ENCODE measurements at places on chromosomes 5 and 9.

GRCh38 chr9:36858805-36859375 lies 175.2 kb downstream of the PAX5 start:
- DNase-seq, result no peak

- peak; percentile 19 for DNase-seq
Observed at GRCh38 chr9:131590449-131590848, 45.1 kb downstream of the PRRT1B start.

- DNase-seq, result no peak
Observed at GRCh38 chr9:130899051-130899748, 2.6 kb upstream of the QRFP start.

DNA sequence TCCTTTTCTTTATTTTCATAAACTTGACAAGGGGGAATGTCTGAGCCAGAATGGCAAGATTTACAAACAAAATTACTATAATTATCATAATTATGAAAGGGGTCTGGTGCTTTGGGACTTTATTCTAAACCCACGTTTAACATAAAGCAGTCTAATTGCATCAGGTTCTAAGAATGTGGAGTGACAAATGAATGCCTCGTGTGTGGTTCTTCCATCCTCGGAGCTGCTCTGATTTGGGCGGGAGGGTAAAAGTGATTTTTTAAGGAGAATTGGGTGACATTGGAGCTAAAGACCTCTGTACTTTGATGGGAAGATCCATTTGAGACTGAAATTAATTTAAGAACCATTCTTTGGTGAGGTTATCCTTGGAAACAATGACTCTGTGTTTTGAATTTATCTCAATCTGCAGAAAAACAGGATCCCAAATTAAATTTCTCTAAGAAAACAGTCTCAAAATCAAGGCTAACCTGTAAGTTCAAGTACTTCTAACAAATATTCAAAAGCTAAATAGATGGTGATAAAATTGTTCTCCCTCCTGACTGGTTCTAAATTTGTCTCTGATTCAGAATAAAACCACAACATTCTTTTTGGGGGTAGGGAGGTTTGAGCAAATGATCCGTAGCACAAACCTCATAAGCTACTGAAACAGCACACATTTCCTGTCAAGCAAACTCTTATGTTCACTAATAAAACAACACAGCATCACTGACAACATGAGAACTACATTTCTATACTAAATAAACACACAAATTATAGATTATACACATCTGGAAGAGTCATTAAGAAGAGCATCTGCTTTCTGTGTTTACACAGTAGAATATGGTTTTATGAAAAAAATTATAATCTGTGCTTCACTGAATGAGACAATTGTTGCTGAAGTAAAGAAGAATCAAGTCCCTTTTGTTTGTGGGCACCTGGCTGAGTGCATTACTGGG lies 85.5 kb downstream of the DCP2 start:
- DNase-seq, result no peak

DNA sequence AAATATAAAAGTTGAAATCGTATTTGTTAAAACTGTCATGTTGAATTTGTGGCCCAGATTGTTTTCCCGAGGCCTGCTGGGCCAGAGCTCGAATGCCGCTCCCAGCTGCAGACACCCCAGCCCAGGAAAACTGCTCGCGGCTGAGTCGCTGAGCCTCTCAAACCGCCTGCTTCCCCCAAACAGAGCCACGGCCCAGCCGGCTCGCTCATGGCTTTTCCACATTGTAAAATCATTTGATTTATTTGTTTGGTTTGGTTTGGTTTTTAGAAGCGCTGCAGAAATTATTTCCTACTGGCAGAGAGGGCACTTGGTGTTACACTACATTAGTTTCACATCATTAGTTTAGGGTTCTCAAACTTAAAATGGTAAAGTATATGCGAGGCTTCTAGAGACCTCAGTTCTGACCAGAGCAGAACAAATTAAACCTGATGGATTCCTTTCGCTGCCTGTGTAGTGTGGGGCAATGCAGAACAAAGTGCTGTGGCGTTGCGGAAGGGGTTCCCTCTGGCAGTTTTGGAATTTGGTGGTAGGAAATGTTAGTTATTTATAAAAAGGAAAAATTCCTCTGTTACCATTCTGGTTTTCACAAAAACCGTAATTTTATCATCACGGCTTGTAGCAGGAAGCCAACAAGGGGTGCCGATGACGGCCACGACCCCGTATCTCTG lies 156.5 kb upstream of the PITX1 start:
- DNase-seq, result no peak

DNA sequence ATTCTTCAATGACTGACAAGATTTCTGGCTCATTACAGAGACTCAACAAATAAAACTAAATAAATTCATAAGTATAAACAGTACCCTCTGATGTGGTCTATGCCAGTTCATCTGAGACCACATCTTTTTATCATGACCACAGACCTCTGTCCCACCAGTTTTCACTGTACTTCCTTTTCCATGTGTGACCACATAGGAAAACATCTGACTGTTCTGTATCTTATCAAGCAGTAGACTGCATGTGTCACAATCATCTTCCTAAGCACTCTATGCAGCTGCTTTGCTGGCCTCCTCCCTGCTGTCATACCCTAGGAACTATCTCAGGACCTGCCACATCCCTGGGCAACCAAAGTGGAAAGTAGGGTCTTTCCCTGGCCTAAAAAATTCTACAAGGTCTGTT lies 205.0 kb upstream of the ZNF462 start:
- no peak for DNase-seq

DNA sequence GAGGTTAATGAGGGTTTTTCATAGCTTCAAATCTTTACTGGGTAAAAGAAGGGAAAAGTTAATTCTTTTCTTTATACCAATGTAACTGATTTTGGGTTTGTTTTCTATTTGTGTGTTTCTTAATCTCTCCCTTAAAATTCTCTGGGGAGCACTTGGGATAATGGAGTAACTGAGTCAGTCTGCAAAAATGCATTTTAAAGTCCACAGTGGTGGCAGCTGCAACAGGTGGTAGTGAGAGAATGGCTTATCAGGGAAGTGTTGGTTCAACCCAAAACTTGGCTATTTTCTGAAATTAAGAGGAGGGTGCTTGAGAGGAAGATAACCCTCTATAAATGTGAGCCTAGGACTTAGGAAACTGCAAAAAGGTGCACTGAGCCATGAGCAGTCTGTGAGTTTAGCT lies 39.9 kb upstream of the ASTN2 start:
- no peak for DNase-seq
